OCI-M1 (cell line): ENCODE measurements at places on chromosomes 13 and 19.
A peak's percentile ranks its signal among the peaks of the same experiment; 100 is the strongest.

DNA sequence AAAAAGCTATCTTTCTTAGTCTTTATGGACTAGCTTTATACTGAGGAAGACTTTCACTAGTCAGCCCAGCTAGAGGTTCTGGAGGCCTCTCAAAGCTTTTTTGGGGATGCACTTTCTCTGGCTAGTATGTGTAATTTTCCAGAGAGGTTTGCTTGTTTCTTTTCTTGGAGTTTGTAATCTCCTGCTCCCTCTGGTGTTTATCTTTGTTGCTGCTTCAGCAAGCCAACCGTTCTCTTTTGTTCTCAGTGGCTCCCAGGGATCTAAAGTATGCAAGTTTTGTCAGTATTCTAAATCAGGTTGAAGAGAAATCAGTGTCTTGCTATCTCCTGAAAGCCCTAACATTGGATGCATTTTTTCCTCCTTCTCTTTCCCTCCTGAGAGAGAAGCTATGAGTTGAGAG lies 121.1 kb upstream of the MYO16 start:
- peak; percentile 64 for DNase-seq

DNA sequence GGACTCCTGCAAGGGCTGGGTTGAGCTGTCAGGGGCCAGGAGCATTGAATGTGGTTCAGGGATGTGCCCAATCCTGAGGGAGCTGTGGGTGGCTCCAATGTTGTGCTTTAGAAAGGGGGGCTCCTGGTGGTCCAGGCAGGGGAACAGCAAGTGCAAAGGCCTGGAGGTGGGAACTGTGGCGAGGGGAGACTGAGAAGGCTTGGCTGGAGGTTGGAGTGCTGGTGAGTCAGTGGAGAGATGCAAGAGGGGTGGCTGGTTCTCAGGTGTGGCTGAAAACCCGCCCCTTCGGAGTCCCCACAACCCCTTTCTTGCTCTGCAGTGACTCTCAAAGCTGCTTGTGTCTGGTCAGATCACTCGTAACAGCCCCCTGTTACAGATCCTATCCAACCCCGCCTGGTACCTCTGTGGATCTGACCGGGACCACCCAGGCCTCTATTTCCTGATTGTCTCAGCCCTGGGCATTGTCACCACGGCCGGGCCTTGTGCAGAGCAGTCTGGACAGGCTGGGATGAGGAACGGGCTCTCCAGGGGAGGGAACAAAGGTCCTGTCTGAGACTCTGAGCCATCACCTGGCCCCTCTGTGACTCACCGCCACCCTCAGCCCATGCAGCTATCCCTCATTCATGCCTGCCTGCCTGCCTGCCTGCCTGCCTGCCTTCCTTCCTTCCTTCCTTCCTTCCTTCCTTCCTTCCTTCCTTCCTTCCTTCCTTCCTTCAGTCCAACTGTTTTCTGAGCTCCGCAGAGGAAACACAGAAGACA lies 1.4 kb upstream of the KCNN1 start:
- no peak for DNase-seq

- no peak for DNase-seq
Measured at GRCh38 chr13:91046715-91047327, 300.7 kb upstream of the MIR17HG start.

DNA sequence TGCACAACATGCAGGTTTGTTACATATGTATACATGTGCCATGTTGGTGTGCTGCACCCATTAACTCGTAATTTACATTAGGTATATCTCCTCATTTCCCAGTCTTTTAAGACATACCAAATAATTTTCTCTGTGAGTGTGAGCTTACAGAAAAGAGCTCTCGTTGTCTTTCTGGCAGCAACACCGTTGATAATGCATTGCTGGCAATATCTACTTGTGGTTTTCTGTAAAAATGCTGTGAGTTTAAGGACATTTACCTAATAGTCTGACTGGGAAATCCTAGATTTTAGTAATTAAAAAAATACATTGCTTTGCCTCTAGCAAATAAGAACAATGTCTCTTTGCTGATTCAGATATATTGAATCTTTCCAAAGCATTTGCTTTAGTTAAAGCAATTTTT lies 8.4 kb downstream of the IGFL3 start:
- no peak for DNase-seq

GRCh38 chr13:90365130-90365529 lies 982.4 kb upstream of the MIR17HG start:
- DNase-seq, result peak; percentile 15

DNA sequence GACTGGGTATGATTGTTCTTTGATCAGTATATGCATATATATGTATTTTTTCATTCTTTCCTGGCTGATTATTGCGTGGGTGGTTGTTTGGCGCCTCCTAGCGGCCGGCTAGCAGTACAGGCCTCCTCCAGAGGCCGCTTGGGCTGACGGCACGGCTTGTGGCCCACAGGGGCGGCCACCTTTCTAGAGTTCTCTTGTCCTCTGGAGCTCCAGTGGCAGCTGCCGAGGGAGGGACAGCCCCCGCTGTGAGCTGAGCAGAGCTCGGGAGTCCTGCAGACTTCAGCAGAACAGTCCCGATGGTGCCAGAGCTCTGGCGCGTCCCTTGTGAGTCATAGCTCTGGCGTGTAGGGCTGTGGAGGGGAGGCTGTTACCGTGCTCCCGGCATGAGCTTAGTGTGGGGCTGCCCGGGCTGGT lies 22.5 kb upstream of the ZNF429 start:
- peak; percentile 35 for DNase-seq

DNA sequence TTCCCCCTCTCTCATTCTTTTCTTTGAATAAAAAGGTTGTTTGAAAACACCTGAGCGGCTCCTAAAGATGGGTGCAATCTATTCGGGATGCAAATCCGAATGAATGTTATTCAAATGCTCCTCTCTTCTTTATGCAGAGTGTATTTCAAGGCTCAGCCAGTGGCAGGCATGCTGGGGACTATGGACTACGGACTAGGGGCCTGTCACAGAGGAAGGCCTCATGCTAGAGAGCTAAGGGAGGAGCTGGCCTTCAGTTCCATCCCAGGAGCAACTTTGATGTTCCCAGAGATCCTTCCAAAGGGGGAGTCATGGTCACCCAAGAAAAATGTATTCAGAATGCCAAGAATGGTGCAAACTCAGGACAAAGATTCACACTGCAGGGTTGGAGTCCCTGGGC lies 9.3 kb downstream of the ALOX5AP start:
- DNase-seq, result no peak

DNA sequence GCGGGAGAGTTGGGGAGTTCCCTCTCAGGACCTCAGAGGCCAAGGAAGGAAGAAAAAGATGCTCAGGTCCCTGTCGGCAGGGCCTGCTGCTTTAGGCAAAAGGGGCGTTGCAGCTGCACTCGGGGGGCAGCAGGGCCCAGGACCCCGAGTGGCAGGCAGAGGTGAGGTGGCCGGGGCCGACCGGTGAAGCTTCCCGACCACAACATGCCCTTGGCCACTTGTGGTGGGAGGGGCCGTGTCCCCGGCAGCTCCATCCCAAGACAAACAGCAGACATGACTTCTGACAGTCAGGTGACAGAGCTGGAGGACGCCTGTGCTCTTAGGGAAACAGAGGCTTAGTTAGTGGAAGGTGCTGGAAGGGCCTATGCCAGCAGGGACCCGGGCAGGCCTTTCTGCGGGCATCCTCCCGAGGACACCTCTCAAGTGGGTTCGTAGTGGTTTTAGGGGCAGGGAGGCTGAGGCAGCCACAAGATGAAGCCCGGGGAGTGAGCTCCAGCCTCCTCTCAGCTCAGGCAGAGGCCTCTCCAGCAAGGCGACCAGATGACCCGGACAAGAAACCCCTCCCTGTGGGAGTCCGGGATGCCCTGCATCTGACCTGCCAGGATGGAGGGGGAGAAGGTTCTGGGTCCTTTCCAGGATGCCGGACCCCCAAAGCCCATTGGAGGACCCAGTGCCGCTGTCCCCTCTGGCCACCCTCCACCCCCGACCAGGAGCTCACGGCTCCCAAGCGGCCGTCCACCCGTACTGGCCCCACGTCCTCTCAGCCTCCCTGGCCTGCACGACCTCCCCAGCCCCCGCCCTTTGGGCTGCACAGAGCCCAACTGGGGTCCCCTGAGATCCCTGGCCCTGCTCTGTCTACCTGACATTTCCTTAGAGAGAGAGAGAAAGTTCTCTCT lies 24.2 kb downstream of the BTBD2 start:
- DNase-seq, result no peak

DNA sequence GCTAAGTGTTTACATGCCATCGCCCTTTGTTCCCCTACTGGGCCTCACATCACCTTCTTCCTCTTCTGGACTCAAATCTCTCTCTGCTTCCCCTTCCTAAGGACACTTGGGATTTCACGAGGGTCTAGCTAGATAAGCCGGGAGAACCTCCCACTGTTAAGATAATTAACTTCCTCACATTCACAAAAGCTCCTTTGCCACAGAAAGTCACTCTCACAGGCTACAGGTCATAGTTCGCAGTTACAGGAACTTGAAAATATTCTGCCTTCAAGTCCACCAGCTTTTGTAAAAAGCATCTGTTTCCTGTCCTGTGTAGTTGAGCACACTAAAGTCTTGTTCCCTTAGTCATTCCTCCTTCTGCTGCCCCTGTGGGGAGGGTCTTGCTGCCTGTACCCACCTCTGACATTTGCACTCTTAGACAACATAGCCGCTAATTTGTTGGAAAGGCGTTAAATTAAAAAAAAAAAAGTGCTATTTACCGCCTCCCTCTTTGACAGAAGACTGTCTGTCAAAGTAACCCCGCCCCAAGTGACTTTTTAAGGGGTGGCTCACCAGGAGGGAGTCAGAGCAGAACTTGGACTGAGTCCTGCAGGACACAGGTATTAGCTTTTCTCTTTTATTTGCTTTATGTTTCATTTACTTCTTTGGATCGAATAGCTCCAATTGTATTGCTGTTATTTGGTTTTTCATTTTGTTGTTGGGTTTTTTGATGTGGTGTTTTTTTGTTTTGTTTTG lies 26.8 kb upstream of the CEACAM21 start:
- DNase-seq, result peak; percentile 85

GRCh38 chr19:1032264-1032867 lies 6.0 kb downstream of the CNN2 start:
- no peak for DNase-seq

DNA sequence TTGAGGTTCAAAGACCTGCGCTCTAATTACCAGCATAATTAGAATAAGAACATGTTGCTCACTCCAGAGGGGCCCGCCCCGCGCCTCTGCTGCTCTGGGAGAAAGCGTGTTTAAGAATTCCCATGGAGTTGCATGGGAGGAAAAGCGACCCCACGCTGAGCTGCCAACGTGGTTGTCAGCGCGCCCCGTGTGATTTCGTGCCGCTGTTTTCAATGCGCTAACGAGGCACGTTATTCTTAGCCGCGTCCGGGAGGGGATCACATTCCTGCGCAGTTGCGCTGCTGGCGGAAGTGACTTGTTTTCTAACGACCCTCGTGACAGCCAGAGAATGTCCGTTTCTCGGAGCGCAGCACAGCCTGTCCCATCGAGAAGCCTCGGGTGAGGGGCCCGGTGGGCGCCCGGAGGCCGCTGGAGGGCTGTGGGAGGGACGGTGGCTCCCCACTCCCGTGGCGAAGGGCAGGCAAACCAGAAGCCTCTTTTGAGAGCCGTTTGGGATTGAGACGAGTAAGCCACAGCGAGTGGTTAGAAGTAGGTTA lies 173.8 kb upstream of the SOX1 start:
- DNase-seq, result no peak

DNA sequence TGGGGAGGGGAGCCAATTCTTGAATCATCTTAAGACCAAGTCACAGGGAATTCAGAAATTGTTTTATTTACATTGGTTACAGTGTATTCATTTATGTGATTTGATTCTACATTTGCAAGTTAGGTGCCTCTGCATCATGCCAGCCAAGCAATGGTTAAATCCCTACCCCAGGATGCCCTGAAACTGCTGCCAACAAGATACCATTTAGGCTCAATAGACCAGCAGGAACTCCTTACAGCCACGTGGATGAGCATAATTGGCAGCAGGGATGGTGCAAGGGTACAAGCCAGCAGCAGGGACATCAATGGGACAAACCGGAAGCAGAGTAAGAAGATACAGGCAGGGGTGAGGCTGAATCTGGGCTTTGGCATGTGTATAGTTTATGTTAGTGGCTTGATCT lies 72.4 kb upstream of the NBEA start:
- no peak for DNase-seq

GRCh38 chr19:50368649-50369570 lies 3.5 kb upstream of the NAPSA start:
- DNase-seq, result peak; percentile 93

- no peak for DNase-seq
Measured at GRCh38 chr19:12837225-12837624, 1.1 kb upstream of the MAST1 start.

DNA sequence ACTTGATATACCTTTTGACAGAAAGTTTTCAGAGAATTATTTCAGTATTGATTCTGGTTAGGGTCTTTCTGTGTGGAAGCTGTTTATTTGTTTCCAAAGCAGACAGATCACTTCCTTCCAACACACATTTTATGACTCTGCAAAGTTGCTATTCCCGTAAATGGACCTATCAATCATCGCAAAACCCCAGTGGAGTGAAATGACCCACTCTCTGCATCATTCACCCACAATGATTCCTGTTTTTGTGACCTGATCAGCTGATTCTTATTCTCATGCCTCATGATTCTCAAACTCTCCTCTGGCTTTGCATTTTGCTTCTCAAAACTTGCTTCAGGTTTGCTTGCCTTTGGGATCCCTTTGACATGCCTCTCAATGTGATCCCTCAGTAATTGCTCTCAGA lies 453.7 kb downstream of the PCDH17 start:
- peak; percentile 36 for DNase-seq

DNA sequence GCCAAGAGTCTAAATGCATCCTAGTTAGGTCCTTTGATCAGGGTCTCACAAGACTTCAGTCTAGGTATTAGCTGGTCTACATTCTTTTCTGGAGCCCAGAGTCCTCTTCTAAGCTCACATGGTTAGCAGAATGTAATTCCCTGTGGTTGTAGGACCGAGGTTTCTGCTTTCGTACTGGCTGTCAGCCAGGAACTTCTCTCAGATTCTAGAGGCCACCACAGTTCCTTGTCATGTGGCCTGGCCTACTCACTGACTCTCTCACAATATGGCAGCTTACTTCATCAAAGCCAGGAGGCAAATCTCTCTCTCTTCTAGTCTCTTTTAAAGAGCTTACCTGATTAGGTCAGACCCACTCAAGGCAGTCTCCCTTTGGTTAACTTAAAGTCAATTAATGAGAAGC lies 82.9 kb downstream of the POU4F1 start:
- DNase-seq, result peak; percentile 30

- DNase-seq, result peak; percentile 90
Measured at GRCh38 chr19:17406046-17406886, 836 bp upstream of the BST2 start.

DNA sequence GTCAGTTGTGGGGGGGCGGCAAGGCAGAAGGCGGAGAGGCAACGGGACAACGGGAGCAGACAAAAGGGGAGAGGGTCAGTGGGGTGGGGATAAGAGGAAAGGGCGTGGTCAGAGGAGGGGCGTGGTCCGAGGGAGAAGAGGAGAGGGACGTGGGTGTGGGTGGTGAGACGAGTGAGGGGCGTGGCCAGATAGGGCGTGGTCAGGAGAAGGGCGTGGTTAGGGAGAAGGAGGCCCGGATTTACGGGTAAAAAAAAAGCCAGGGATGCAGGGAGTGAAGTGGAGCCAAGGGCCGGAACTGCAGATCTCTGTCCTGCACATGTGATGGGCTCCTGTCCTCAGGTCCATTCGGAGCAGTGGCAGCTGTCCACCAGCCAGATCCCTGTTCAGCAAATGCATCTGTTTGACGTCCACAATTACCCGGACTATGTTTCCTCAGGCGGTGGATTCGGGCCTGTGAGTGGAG lies 21.5 kb downstream of the CPT1C start:
- peak; percentile 72 for DNase-seq
